ENCODE measurements at places on chromosomes 2 and 18.

GRCh38 chr2:240368781-240369331 is 66.6 kb upstream of the GPC1 start:
- DNase-seq = peak; percentile 72

DNA sequence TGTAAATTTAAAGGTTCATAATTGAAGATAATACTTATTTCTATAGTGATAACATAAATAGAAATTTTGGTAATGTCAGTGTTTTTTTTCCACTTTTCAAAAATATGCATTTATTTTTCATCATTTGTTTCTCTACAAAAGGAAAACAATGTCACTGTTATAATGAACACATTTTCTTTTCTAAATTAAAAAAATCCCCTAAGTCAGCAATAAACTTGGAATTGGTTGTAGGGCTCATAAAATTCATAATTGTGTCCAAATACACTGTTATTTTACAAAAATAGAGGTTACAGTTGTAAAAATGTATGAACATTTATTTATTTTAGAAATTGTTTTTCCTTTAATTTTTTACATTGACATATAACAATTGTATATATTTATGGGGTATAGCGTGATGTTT is 26.4 kb upstream of the SERPINB12 start:
- no peak for DNase-seq

GRCh38 chr2:11456251-11456650 is 9.7 kb downstream of the E2F6 start:
- no peak for DNase-seq

DNA sequence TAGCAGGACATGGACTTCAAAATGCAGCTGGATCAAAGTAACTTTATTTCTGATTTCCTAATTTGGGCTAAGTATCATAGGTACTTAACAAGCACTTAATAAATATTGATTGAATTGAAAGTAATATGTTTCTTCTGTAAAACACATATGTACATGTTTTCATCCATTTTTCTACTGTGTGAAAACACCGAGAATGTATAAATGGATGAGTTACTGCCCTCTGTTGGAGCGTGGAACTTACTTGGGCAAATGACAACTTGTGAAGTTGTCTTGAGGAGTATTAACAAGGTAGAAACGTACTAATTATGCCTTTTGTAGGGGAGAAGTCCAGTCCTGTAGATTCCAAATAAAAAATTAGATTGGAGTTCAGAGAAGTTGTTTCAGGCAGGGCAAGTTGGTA is 87.2 kb downstream of the PHLPP1 start:
- DNase-seq = no peak

- no peak for DNase-seq
These were observed 112.7 kb downstream of the ANKRD44 start for GRCh38 chr2:197197895-197198311.

Data from DMS79 (cell line).